ENCODE measurements at places on chromosomes 7 and 10.

DNA sequence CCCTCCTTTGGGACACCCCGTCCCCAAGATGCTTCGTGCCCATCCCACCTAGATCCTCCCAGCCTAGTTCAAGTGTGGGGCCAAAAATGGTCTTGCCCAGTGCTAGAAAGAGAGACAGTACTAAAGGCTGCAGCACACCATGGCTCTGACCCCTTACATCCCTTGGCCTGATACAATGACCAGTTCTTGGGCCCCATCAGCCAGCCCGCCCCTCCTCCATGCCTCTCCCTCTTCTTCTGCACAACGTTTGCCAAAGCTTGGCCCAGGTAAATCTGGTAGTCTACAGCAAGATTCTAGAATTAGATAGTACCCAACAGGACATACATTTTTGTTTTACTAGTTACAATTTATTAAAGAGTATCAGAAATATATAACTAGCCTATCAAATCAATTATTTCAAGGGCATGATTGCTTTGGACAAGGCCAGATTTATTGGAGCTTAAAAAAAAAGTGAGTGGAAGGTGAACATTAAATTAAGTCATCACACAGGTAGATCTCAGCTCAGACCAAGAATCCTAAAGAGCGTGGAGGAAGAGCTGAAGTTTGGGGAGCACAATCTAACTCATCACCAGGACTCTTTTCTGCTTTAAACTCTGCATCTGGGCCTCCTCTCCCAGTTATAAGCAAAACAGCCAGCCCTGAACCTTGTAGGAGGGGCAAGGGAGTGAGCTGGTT lies 69.8 kb downstream of the ZMIZ1 start:
- DNase-seq = no peak

DNA sequence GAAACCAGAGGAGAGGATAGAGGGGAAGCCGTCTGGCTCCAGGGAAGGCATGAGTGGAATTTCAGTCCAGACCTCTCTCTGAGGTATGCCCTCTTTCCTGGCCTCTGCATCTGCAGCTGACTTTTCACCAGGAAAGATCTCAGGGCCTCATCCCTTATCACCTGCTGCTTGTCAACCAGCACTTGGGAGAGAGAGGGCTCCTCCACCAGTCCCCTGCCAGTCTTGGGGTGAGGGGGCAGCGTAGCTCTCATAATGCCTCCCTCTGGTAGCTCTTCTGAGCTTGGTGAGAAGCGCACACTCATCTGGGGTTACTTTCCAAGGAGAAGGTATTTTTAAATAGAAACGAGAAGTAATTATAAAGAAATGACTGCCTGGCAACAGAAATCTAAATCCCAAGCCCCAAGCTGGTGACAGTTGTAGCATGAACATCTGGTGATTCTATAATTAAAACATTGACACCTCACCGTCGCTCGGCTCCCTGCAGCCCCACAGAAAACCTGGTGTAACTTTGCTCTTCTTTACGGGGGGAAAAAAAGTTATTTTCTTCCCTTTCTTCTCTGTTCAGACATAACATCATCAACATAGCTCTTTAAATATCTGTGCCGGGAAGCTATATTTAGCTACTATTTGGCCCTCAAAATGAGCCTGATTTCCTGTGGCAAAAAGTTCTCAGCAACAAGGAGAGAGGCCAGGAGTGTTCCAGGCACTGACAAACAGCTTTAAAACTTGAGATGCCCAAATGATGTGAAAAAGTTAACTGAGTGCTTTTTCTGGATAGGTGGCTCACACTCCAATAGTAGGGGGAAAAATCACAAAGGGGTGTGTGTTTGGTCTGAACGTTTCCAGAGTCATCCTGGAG lies 26.9 kb downstream of the HIP1 start:
- DNase-seq = no peak

DNA sequence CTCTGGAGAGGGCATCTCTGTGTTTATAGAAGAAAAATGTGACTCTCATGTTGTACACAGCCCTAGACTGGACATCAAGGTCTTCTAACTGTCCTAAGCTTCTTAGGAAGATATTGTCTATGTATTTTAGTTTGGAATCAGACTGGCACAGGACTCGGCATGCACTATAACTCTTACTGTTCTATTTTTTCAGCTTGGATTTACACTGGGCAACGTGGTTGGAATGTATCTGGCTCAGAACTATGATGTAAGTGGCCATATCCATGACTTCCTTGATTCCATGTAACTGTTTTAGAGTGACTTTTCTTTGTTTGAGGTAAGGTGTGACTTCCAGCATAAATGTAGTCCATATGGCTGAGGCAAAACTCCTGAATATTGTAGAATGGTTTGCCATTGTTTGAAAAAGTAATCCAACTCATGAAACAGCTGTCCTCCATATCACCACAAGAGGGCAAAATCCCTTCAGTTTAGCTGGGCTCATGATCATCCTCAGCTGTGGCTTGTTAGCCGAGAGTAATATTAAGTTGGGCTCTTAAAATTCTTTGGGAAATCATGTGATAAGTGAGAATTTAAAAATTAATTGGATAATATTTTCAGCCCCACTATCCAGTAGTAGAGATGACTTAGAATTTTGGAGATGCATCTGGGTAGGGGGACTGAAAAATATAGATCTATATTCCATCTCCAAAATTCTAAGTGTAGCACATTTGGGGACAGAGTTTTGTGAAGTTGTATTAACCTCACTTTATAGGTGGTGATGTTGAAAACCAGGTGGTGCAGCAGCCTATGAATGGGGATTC lies 10.4 kb downstream of the STMP1 start:
- DNase-seq = no peak

- DNase-seq = no peak
Measured at GRCh38 chr10:26357203-26357602, 80.9 kb upstream of the APBB1IP start.

DNA sequence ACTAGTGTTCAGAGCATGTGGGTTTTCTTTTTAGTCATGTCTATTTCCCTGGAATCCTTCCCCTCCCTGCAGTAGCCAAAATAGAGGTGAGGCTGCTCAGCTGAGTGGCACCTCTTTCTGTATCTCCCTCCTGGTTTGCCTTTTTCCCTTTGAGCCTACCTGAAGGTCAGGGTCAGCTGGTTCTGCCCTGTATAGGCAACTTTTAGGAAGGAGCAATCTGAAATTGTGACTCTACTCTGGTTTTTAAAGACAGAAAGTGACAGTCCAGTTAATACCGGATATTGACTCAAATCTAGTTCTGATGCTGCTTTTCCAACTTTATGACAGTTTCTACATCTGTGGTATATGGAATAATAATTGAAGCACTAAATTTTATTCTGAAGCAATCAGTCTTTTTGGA lies 26.0 kb downstream of the CCM2 start:
- no peak for DNase-seq

GRCh38 chr10:119331061-119331460 lies 123.7 kb downstream of the GRK5 start:
- DNase-seq = no peak

All from HS-27A (cell line).